ENCODE measurements at places on chromosomes 3 and 15. TPM values are rescaled to one million over a fixed set of nuclear protein-coding genes. Genes with fewer than 3 reads are reported as not detected.

DNA sequence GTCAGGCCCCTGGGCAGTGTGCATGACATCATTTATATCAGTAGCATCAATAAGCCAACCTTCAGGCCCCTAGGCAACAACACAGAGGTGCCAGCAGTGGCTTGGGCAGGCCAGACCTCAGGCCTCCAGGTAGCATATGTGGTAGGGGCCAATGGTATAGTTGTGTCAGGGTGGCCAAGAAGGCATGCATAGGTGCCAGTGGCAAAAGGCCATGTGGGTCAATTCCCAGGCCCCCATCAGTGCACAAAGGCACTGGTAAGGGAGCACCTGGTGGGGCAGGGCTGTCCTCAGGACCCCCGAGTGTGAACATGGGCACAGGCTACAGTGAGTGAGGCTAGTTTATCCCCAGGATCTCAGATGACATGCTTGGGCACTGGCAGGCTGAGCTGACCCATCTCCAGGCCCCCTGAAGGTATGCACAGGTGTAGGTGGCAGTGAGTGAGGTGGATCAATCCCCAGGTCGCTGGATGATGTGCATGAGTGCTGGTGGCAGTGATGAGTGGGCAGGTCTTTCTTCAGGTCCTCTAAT lies 244.1 kb upstream of the ZNF385D start:
- DNase-seq = no peak

GRCh38 chr3:194023501-194024280 lies 112.3 kb upstream of the HES1 start:
- no peak for DNase-seq

DNA sequence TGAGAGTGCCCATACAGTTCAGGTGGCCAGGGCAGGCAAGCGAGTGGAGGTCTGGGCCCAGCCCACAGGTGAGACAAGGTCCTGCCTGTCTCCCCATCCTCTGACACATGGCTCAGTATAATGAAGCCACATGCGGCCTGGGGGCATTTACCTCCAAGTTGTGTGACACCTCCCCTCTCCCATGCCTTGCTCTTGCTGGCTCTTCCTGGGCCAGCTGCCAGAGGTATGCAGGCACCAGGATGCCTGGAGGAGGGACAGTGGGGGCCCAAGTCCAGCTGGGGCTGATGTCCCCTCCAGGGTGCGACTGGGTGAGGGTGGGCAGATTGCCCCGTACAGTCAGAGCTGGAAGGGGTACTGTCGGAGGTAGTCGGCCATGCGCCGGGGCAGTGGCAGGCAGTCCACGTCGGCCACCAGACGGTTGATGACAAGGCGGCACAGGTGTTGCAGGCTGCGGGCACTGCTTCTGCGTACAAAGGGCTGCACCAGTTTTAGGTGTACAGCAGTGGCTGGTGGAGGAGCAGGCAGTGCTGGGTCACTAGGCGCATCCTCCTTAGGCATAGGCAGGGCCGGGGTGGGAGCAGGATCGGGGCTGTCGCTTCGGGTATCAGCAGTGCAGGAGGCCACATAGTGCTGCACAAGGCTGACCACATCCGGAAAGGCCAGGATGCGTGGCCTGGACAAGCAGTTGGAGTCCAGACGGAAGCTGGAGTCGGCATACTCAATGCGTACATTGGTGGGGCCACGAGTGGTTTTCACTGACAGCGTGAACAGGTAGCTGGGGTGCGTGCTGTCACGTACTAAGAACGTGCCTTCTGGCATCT lies 4.1 kb downstream of the CISH start:
- DNase-seq = no peak

DNA sequence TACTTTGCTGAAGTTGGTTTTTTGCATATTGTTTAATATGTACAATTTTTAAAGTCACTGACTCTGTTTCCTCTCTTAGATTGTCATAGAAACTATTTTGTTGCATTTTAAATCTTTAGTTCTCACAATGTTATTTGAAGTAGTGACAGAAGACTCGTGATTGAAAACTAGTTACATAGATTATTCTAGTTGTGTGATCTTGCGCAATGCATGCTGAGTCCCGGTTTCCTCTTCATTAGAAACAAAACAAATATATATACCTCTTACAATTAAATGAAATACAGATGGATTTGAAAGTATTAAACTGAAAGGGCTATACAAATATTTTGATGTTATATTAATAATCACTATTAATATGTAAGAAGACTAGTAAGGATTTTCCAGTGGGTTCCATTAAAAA lies 333.0 kb downstream of the LPP start:
- DNase-seq = no peak

SLC6A1 gene
- not detected for polyA plus RNA-seq

- no peak for DNase-seq
Measured at GRCh38 chr3:27559835-27560234, 75.7 kb upstream of the SLC4A7 start.

- no peak for DNase-seq
Measured at GRCh38 chr3:38154033-38154494, 11.3 kb upstream of the OXSR1 start.

GRCh38 chr3:124631727-124632126 lies 98.5 kb upstream of the UMPS start:
- no peak for DNase-seq

DNA sequence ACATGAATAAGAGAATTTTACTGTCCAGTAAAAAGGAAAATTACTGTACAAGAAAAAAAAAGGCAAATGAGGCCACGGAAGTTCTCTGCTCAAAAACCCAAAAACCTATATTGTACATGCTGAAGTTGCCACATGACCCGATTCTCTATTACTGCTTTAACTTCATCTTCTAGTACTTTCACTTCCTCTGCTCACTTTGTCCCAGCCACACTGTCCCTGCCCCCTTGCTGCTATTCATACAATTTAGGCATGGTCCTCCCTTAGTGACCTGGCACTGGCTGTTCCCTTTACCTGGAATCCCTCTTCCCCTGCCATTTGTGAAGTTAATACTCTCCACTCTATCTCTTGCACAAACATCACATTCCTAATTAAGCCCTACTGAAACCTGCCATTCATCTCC lies 457.4 kb downstream of the MAGI1 start:
- no peak for DNase-seq

CHAC1 gene
- polyA plus RNA-seq = not detected

POLQ gene
- polyA plus RNA-seq = not detected

DNA sequence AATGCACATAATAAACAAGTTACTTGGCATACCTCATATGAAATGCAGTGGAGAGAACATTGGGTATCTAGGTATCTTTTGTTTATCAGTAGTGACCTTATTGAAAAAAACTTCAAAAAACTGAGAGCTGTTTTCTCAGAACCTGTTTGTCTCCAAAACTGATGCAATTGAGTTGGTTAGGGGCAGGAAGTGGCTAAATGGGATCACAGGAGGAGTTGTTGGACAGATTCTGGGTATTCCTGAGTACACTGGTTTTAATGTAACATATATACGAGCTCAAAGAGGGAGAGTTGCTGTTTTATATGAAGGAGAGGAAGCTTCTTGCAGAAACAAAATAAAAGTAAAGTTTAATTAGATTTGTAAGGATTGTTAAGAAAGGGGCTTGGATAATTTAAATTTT lies 159.5 kb downstream of the C3orf70 start:
- no peak for DNase-seq

SKOR1 gene
- polyA plus RNA-seq = not detected

DNA sequence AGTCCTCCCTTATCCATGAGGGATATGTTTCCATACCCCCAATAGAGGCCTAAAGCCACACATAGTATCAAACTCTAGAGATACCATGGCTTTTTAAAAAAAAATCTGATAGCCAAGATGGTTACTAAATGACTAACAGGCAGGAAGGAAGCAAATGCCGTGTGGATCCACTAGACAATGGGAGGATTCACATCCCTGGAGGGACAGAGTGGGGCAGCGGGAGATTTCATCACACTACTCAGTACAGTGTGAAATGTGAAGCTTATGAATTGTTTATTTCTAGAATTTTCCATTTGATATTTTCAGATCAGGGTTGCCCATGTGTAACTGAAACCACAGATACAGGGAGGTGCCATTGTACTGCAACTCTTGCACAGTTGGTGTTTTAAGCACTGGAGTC lies 826.6 kb downstream of the SQOR start:
- no peak for DNase-seq

- no peak for DNase-seq
Measured at GRCh38 chr15:96353930-96354730, 23.6 kb downstream of the NR2F2 start.

HESX1 gene
- polyA plus RNA-seq = not detected

DNA sequence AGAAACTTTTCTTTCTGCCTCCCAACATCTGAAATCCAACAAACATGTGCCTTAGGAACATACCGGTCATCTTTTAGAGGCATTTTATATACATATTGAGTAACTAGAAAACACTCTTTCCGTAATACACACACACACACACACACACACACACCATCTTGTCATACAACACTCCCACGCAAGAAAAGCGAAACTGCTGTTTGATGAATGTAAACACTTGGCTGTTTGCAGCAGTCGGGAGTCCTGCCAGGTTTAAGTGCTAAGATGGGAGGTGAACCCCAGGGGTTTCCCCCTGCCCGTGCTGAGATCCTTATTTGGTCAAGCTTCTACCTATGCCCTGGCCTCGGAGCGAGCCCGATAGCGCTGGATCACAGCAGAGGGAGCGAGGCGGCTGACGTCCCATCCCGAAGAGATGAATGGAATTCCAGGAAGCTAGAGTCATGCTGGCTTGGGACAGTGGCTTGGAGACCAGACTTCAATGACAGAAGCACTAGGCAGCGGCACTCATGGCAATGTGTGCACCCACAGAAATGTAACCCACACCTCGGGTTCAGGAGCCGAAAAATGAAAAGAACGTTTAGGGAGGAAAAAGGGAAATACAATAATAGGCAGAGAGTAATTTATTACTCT lies 1.3 kb upstream of the THBS1 start:
- no peak for DNase-seq

- DNase-seq = no peak
Measured at GRCh38 chr15:31296219-31296645, 30.4 kb upstream of the KLF13 start.

- DNase-seq = peak; percentile 82
Measured at GRCh38 chr15:98853161-98853560, 154.4 kb downstream of the PGPEP1L start.

GRCh38 chr15:42111924-42112323 lies 17.6 kb upstream of the PLA2G4D start:
- no peak for DNase-seq

DNA sequence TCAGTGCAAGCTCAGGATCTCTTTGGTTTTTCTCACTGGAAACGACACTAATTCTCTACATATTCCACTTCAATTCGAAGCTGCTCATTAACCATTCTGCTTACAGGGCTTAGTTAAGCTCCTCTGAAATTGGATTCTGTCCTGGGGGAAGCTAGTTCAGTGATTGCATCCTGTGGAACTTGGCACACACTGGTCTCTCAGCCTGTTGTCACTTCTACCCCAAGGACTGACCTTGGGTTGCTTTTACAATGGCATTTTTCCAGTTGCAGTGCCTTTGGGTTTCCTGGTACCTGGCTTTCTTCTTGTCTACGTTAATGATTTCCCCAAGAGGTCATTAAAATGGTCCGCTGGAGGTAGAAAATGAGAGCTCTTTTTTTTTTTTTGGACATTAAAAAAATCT lies 33.3 kb upstream of the GABRB3 start:
- no peak for DNase-seq

ADCY5 gene
- polyA plus RNA-seq = not detected

DNA sequence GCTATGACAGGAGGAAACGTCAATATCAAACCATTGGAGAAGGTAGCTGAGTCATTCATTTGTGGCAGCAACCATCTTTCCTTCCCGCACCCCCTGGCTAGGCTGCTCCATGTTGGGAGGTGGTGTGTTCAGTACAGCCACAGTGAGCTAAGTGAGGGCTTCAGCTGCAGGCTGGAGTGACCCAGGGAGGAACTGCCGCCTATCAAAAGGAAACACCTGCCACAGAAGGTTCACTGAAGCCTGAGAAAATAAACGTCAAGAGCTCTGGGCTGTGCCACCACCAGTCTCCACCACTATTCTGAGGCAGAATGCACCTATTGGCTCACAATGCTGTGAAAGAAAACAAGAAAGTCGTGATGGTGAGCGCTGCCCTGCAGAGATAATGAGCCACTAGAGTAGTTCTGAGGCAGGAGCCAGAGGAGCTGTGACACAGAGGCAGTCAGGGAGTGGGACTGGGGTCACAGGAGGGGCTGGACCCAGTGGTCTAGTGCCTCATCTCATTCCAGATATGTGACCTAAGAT lies 34.8 kb upstream of the CD47 start:
- DNase-seq = peak; percentile 80

GRCh38 chr3:152557302-152557999 lies 277.5 kb upstream of the P2RY1 start:
- DNase-seq = no peak

GRAMD2A gene
- polyA plus RNA-seq = not detected

- no peak for DNase-seq
Measured at GRCh38 chr3:31536497-31536896, 3.8 kb downstream of the STT3B start.

GRCh38 chr3:148066802-148067201 lies 630.9 kb upstream of the AGTR1 start:
- no peak for DNase-seq

DNA sequence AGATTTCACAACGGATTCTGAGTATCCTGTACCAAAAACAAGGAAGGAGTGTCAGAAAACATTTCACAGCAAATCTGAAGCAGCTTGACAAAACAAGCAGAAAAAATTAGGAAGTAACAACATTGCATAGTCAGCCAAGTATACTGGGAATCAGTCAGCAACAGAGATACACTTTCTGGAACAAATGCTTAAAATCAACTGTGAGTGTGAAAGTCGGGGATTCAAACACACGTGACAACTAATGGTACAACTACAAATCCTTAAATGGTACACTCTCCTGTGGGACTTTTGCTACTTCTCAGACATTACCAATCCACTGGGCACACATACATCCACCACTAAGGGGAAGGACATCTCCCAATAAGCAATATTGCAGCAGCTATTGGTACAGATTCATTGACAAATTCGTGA lies 296.6 kb upstream of the MME start:
- DNase-seq = no peak

IMPG2 gene
- 0.04 TPM for polyA plus RNA-seq

DNA sequence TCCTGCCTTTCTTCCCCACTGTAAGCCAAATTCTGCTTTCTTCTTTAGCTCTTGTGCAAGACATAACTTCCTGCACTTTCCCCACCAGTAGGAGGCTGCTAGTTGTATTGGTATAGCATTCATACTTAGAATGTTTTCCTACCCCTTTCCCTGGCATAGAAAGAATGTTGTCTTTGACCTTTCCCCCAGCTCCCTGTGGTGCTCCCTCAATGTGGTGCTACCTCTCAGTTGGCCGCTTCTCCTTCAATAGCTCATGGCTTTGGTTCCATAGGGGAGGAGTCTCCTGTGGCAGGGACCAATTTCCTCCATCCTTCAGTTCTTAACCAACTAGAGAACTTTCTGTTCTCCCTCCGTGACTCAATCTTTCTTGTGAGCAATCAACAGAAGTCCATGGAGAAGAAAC lies 67.5 kb upstream of the AKAP13 start:
- no peak for DNase-seq

- peak; percentile 36 for DNase-seq
Measured at GRCh38 chr3:42654331-42655201, 1.1 kb downstream of the ZBTB47 start.

All from immature natural killer cell (primary cell).